ENCODE measurements at places on chromosomes 16 and 17.

DNA sequence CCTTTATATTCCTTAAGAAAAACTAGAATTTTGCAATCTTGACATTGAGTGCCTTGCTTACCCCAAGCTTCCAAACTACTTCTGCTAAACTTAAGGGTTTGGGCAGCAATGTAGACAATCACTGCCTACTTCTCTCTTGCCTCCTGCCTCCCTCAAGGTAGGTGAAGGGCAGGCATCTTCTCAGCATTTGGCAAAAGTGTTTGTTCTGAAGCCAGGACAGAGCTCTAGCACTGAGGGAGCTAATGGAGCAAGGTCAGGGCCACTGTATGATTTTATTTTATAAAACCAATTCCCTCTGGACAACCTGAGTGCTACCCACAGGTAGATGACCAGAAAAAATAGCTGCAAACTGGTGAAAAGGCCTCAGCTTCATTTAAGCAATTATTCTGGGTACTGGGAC, 111.8 kb downstream of the IRX3 start:
- no peak for DNase-seq

GRCh38 chr16:17362946-17363345, 107.8 kb downstream of the XYLT1 start:
- no peak for DNase-seq

GRCh38 chr17:10127819-10128425, 70.5 kb downstream of the GAS7 start:
- DNase-seq: no peak

GRCh38 chr17:27982688-27983087, 59.8 kb upstream of the NLK start:
- no peak for DNase-seq

- no peak for DNase-seq
These were observed 26.4 kb downstream of the LDAF1 start for GRCh38 chr16:21184834-21185233.

GRCh38 chr17:27420211-27420950, 35.9 kb upstream of the KSR1 start:
- no peak for DNase-seq

- no peak for DNase-seq
These were observed 367.7 kb upstream of the CDH11 start for GRCh38 chr16:65489531-65490023.

GRCh38 chr17:27473748-27474609, 17.7 kb downstream of the KSR1 start:
- peak; percentile 69 for DNase-seq

DNA sequence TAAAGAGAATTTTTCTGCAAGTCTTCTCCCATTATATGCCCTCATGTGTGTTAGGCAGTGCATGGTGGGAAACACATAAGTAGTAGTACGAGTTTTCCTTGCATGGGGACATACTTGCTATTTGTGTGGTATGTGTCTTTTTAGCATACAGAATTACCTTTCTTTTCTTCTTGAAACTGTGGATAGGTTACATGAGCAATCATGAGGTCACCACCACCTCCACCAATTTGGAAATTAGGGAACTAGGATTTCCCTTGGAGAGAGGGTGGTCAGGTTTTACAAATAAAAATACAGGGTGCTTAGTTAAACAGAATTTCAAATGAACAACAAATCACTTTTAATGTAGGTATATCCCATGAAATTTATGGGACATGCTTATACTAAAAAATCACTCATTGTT, 16.3 kb upstream of the AMZ2 start:
- DNase-seq: no peak

DNA sequence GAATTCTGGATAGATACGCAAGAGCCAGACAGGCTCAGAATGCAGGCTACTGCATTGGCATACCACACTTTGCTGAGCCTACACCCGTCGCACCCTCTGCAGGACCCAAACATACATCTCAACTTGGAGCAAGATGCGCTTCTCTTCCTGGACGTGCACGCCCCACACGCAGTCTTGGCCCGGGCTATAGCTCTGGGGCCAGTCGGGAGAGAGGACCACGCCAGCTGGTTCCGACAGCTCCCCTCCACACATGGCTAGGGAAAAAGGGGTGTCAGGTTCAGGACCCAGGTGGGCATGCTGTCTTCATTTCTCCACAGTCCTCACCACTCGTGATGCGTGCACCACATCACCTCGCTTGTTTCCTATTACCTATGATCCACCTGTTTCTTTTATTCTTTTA, 15.1 kb upstream of the CDIPT start:
- DNase-seq: no peak

DNA sequence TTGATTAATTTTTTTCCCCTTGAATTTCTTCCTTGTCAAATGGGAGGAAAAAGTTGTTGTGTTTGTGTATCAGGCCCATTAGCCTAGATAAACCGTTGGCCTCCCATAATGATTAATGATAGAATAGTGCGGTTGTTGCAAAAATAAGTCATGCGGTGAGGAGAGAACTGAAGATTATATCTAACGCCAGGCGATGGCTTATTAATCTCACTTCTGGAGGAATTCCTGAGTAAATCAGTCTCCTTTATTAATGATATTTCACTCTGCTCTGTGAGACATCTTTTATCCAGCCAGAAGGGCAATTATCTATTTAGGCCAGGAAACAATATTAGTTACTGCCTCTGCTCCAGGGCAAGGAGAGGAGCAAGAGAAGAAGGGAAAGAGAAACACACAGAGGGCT, 107.3 kb downstream of the IRX5 start:
- no peak for DNase-seq

DNA sequence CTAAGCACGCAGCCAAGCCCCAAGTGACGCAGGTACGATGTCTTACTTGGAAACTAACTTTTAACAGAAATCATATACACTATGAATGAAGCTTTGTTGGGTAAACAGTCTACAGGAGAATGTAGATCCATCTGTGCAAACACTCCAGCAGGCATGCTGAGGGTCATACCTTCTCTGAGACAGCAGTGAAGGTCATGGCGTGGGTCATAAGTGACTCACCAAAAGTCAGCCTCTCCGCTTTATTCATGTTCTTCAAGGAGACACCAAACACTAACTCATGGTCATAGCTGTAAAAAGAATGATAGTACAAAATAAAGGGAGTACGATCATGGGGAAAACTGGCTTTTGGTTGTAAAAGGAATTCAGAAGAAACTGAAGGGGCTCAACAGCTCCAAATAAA, 20.6 kb downstream of the BLMH start:
- no peak for DNase-seq

- DNase-seq: no peak
These were observed at the start of gene RHBDL1 for GRCh38 chr16:674968-675883. Gene RHBDL1, plus strand, starts transcription at chr16:675671. Its CDS starts 120 bp downstream, at chr16:675791.

DNA sequence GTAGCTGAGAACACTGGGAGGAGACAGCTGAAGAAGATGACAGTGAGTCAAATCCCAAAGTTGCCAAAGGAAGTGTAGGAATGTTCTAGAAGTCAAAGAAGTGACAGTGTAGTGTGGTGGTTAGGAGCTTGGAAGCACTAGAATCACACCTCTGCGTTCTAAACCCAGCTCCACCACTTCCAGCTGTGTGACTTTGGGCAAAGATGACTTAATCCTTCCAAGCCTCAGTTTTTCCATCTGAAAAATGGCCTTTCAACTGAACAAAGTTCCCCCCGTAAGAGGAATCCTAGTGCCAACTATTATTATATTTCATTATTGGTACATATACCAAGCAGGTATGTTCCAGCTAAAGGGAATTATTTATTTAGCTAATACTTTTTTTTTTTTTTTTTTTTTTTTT, 56.0 kb downstream of the IQCK start:
- DNase-seq: no peak

GRCh38 chr17:6780001-6780400, 4.0 kb downstream of the FBXO39 start:
- DNase-seq: no peak

GRCh38 chr16:85383836-85384832, 229.0 kb upstream of the GSE1 start:
- no peak for DNase-seq

DNA sequence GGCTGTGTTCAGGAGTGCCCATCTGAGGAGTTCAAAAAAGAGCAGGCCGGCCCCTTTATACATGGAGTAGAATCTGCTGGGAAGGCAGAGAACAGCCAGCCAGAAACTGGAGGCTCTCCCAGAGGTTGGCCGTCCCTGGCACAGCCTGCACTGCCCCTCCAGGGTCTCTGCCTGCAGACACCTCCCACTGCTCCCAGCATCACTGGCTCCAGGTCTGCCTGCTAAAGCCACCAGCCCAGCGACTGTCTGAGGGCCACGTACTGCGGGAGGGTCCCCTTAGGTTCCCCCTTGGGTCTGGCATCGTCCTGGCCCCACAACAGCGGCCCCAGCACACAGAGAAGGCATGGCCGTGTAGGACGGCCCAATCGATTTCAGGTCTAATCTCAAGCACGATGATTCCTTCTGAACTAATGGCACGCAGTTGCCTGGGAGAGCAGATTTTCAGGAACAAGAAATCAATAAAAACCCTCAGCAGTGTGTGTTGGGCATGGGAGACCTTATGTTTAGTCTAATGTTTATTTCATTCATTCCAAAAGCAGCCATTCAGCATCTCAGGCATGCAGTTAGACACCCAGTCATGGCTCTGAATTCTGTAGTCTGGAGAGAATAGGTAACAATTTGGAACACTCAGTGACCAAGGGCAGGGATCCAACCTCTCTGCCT, 95.6 kb downstream of the PGS1 start:
- no peak for DNase-seq

DNA sequence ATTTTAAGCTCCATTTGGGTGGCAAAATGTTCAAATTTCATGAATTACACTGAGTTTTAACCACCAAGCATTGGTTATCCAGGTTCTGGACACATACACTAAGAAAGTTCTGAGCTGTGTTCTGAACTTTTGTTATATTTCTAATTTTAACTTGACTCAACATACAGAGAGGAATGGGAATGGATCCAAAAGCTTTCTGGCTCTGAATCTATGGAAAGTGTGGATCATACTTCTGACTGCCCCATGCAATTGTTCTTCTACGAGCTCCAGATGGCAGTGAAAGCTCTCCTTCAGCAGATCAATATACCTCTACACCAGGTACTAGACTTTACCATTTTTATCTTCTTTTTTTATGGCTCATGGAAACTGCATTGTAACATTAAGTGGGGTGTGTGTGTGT, 113.0 kb upstream of the NOG start:
- no peak for DNase-seq

- DNase-seq: no peak
These were observed 3.3 kb upstream of the PSMD12 start for GRCh38 chr17:67369676-67370075.

- no peak for DNase-seq
These were observed 124.9 kb downstream of the METRNL start for GRCh38 chr17:83204230-83204725.

GRCh38 chr17:74119049-74119580, 84.4 kb upstream of the RPL38 start:
- DNase-seq: no peak

DNA sequence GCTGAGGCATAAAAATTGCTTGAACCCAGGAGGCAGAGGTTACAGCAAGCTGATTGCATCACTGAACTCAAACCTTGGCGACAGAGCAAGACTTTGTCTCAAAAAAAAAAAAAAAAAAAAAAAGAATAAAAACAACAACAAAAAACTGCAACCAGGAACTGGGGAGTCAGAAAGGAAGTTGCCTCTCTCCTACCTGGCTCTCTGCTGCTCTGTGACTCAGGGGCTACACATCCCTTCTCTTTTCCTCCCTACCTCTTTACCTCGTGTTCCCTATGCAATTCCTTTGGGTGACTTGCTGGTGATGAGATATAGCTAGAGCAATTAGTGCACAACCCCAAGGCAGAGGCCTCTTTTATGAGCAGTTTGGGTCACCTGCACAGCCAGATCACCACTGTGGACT, 95.9 kb downstream of the ABCC1 start:
- DNase-seq: no peak

GRCh38 chr16:53849585-53849984, 145.6 kb downstream of the FTO start:
- DNase-seq: no peak

DNA sequence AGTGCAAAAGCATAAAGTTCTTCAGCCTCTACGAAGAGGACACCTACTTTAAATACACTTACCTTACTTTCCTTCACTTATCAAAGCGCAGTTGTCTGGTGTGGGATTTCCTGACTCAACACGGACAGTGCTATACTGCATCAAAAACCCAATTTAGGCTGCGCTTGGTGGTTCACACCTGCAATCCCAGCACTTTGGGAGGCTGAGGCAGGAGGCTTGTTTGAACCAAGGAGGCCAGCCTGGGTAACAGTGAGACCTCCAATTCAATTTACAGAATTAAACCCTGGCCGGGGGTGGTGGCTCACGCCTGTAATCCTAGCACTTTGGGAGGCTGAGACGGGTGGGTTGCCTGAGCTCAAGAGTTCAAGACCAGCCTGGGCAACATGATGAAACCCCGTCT, 4.1 kb downstream of the JMJD6 start:
- no peak for DNase-seq

GRCh38 chr17:54891176-54891821, 9.4 kb upstream of the TOM1L1 start:
- no peak for DNase-seq

DNA sequence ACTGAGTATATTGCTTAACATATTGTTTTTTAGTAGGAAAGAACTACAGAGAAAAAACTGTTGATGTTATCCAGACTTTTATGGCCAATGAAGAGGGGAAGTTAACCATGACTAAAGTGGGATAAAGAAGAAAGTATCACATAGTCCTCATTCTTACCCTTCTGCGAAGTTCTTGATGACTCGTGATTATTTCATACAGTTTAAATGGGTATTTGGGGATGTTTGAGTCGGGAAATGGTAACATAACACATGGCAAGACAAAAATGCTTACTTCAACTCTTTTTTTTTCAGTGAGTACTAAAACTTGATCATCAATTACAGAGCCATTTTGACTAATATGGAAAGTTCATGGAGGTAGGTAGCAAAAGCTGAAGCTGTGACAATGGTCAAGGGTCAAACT, 4.9 kb downstream of the POLG2 start:
- no peak for DNase-seq

GRCh38 chr17:1604831-1605528, 23.7 kb downstream of the SLC43A2 start:
- DNase-seq: no peak

- DNase-seq: no peak
These were observed 15.4 kb downstream of the REXO5 start for GRCh38 chr16:20821682-20822081.

DNA sequence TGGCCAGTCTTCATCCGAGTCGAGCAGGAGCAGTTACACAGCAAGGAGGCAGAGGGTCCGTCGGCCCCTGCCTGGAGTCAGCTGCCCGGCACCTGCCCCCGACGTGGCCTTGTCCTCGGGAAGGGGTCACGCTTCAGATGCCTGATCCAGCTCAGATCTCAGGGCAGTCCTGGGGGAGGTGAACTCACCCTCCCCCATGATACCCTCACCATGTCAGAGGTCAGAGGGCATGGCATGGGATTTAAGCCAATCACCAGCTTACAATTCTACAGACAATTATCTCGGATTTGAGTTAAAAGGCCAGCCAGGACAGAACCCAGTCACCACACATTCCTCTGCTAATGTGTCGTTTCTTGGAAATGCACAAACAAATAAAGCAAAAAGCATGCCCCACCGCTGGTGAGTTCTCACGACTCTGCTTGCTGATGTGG, 211.3 kb downstream of the FOXL1 start:
- no peak for DNase-seq

DNA sequence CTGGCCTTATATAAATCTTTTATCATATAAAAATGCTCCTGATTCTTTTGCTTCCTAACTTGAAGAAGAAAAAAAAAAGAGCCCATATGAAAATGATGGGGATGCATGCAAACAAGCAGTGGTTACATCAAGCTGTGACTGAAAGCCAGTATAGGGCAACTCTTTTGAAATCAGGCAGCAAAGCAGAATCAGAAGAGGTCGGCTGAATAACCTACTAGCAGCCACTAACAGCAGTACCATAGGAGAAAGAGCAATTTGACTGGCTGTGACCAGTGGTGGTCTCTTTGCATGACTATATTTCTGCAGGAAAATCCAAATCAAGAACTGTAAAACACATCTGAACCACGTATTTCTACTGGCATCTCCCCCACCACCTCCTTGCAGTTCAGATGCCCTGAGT, 161.9 kb upstream of the C17orf78 start:
- DNase-seq: no peak
